ENCODE measurements at places on chromosomes 2 and 18.

- no peak for DNase-seq
Measured at GRCh38 chr2:20602803-20603202, 48.1 kb downstream of the HS1BP3 start.

- no peak for DNase-seq
Measured at GRCh38 chr2:219452361-219453317, 18.0 kb downstream of the SPEG start.

DNA sequence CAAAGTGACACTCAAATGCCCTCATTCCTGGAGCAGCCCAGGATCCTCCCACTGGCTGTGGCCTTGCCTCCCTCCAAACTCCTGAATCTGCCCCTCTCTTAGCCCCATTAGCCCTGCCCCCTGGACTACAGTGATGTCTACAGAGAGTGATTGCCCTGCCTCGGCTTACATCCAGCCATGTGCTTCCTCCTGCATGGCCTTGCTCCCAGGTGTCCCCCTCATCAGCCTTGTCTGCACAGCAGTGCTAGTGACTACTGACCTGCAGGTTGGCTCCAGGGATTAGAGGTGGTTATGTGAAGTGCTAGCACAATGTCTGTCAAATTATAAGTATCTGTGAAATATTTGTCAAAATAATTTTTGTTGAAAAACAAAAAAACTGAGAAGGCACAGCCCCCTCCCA lies 259.1 kb upstream of the MYT1L start:
- DNase-seq = no peak

DNA sequence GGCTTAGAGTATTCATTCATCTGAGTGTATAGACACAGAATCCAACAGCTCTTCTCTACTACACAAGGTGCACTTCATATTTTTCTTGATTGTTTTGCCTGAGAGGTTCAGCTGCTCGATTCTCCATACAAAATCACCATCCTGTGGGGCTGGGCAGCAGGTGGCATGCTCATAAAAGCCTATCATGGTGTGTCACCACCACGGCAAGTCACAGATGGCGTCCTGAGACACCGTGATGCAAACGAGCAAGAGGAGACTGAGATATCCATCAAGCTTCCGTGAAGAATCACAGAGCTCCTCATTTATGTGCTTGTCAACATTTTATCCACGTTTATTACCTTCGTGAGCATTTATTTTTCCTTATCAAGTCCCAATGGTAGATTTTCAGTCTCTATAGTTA lies 22.4 kb upstream of the NRP2 start:
- DNase-seq = no peak

DNA sequence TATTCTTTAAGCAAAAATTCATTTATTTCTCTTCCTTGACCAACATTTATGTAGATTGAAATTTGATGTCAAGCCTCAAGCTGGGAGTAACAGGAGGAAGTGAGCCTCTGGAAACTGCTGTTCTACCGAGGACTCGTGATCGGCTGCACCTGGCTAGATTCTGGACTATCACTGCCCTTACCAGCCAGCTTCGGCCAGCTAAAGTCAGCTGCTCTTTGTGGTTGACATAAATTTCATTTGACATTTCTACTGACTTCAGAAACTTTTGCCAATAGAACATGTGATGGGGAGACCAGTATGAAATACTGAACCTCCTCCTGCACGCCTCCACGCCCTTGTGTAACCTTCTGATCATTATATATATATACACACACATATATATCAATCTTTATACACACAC lies 74.2 kb upstream of the RGPD5 start:
- no peak for DNase-seq

GRCh38 chr2:159506764-159507440 lies 109.4 kb downstream of the BAZ2B start:
- DNase-seq = peak; percentile 27

GRCh38 chr2:214031566-214031965 lies 379.3 kb upstream of the VWC2L start:
- no peak for DNase-seq

DNA sequence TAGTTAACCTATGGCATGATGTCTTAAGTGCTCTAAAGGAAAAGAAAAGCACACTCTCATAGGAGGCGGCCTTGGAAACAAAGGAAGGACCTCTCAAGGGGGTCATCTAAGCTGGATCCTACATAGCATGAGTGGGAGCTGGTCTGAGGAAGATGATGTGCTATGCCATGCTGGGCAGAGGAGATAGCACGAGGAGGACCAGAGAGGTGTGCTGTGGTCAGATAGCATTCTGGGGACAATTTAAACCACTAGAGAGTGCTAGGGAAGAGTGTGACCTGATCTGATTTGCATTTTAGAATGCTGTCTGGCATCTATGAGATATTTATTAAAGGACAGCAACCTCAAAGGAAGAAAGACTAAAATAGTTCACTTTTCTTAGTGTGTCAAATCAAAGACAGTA lies 910.1 kb upstream of the CELF4 start:
- no peak for DNase-seq

GRCh38 chr2:27703638-27704341 lies 40.1 kb downstream of the SLC4A1AP start:
- peak; percentile 81 for DNase-seq

DNA sequence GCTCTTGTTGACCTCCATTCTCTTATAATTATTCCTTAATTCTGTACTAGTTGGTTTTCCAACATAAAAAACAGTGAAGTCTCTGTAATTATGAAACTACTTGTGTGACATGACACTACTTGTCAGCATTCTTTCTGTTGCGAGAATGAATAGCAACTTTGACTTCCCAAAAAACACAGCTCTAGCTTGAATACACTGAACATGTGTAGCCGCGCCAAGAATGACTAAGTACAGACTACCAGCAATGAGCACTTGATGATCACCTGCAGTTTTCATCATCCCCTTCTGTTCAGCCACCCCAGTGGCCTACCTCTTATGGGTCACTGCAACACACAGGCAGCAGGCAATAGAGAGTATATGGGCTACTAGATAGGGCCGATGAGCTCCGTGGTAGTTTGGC lies 229.3 kb downstream of the TGIF1 start:
- DNase-seq = peak; percentile 86

GRCh38 chr2:96953611-96953978 lies 32.8 kb downstream of the FAM178B start:
- DNase-seq = no peak

GRCh38 chr18:63138436-63139340 lies 180.9 kb downstream of the BCL2 start:
- peak; percentile 88 for DNase-seq

DNA sequence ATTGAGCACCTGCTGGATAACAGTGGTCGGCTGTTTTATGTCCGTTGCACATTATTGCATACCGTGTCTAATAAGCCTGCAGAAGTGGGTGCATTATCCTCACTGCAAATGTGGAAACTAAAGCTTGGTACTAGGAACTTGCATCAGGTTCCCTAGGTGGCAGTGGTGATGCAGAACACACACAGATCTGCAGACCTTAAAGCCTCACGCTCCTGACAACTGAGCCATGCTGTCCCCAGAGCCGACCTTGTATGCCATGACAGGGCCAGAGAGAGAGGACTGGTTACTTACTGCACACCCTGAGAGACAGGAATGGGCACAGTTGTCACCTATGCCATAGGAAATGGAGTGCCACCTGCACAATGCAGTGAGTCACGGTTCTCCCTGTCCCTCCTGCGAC lies 151.8 kb downstream of the SH3RF3 start:
- DNase-seq = no peak

GRCh38 chr2:231167745-231168459 lies 30.5 kb upstream of the ARMC9 start:
- peak; percentile 75 for DNase-seq

DNA sequence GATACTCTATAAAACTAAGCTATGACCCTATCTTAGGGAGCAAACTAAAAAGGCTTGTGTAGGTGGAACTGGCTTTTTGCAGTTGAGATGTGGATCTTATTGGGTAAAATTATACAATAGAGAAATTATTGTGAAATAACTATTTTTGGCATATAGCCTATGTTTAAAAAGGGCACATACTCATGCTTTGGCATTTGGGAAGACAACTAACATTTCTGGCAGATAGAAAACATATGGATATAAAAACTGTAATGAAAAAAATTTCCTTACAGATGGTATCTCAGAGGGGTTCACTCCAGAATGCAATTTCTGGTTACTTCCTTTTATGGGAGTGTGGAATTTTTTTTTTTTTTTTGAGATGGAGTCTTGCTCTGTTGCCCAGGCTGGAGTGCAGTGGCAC lies 120.1 kb upstream of the CCDC195 start:
- DNase-seq = no peak

DNA sequence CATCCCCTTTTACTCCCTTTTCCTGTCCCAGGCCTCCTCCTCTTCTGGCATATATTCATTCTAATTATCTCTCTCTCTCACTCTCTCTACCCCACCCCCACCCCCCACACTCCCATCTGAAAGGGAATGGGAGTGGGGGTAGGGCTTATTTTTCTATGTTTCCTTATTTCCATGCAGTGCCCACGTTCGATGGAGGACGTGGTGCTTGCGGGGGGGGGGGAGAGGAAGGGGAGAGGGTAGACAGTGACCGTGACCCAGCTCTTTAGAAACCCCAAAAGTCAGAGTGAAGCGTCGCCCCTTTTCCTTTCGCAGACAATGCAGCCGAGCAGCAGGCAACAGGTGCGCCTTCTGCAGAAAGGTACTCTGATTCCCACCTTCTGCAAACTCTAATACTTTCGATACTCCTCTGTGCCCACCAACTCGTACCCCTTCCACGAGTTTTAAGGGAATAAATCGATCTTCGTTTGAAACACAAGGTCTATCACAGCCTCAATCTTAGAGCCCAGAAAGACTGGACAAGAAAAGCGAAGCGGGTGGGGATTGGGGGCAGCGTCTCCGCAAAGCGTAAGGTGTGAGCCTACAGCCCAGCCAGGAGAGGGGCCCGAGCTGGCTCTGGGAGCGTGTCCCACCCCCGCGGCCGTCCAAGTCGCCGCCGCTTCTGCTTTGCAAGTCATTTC lies 891 bp upstream of the NR4A2 start:
- peak; percentile 70 for DNase-seq

DNA sequence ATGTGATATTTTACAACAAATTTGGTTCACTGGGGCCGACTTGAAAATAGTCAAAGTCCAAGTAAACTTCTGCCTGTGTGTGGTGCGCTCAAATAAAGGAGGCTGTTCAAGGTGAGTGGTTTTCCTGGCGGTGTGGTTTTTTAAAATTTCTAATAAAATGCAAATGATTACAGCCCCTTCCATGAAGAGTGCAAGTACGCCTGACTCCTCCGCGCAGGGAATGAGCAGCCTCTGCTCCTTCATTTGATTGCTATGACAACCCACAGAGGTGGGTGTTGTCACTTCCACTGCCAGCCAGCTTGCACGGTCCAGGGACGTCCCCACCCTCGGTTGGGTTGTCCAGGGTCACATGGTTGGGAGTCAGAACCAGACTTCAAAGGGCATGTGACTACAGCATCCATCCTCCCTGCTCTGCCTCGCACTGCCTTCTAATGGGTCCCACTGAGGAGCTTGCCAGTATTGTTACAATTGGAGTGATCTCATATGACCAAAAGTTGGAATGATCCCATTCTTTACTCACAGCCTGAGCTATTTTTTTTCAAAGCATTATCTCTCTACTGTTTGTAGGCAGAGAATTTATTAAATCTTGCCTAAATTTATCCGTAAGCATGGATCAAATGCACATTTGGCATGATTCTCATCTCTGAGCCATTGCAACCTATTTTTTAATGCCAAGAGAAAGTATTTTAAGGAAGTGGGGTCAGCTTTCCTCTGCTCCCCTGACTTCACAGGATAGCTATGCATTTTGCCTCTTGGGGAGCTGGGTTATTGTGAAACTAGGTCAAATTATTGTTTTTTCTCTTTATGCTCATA lies 121.3 kb downstream of the AGAP1 start:
- no peak for DNase-seq

DNA sequence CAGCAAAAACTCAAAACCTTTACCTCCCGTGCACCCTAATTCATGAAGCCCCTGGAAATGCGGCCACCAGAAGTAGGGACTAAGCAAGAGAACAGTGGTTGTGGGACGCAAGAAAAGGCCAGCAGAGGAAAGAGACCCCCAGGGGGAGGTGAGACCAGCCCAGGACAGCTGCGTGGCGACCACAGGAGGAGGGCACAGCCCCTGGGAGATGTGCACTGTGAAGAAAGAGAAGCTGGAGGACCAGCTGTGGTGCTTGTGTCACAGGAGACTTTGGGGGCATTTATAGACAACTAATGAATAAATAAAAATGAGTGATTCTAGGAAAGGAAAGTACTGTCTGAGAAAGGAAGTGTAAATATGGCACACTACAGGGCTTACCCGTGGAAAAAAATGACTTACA lies 263.8 kb downstream of the EIPR1 start:
- DNase-seq = no peak

DNA sequence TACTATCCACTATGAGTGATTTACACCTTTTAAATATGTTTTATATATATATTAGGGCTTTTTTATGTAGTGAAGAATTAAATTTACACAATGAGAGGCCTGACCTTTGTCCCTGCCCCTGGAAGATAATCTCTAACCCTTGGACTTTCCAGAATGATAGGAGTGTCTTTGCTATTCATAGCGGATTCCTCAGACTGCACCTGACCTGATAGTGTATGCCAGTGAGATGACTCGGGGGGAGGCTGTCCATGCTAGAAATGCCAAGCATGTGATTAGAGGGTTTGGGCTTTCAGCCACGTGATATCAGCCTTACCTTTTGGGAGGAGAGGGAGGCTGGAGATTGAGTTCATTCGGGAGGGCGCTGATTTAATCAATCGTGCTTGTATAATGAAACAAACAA lies 44.1 kb upstream of the LHCGR start:
- DNase-seq = no peak

GRCh38 chr2:27805180-27805579 lies 33.7 kb downstream of the MRPL33 start:
- no peak for DNase-seq

- DNase-seq = peak; percentile 69
Measured at GRCh38 chr2:230557065-230557464, 141.1 kb downstream of the SP100 start.

Measured in inflammatory macrophage treated with lipopolysaccharide for 4 hours (primary cell).